ENCODE measurements at places on chromosomes 6 and 20.

DNA sequence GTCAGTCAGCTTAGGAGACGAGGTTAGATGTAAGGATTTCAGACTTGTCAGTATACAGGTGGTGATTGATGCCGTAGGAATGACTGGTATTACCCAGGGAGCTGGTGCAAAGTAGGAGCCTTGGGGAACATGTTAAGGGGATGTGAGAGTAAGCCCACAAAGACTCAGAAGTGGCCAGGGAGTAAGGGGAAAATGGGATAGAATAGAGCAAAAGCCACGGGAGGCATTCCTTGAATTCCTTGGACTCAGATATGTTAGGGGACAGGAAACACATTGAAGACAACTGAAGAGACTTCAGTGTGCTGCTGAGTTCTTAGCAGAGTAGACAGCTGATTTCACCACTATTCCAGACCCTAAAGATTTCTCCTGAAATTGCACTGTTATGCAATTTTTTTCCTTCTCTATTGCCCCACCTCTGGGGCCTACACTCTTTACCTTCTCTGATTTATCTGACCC is 1.2 kb upstream of the ACAT2 start:
- DNase-seq = no peak

- no peak for DNase-seq
Observed at GRCh38 chr6:164151161-164152120, 736.9 kb downstream of the QKI start.

DNA sequence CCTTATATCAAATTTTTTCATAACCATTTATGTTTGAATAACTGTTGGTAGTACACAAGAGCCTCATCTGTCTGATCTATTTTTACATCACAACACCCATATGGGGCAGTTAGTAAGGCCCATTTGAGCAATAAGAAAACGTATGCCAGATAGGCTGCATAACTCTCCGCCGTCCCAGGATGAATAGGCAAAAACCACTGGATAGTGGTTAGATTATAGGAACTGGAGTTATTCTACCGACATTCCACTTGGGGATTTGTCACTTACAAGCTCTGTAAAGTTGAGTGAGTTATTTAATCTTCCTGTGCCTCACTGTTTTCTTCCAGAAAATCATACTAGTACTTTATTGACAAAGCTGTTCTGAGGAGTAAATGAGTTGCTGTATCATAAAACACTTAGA is 881.9 kb downstream of the QKI start:
- DNase-seq = no peak

DNA sequence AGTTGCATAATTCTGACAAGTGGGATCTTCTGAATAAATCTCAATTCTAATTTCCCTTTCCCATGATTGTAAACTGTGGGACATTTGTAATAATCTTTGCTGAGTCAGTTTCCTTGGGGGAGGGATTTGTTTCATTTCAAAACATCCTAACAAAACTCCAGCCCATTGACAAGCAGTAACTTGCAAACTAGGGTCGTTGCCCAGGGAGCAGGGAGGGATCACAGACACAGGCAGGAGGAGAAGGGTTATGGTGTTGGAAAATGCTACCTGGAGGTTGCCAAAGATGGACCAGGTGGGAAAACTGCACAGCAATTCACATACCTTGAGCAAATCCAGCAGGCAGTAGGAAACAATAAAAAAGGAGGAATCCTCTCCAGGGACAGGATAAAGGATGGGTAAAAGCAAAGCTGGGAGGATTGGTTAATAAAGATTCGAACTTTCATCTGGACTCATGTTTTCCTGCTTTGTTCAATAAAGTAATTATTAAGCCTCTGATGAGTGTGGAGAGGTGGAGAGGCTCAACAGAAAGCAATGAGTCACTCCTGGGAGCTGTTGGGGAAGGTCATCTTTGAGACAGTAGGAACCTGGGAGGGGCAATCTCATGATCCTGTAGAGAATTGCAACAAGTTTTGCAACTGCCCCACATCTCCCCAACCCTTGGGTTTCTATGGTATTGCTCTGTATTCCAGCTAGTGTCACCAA is 87.3 kb upstream of the AKIRIN2 start:
- no peak for DNase-seq

DNA sequence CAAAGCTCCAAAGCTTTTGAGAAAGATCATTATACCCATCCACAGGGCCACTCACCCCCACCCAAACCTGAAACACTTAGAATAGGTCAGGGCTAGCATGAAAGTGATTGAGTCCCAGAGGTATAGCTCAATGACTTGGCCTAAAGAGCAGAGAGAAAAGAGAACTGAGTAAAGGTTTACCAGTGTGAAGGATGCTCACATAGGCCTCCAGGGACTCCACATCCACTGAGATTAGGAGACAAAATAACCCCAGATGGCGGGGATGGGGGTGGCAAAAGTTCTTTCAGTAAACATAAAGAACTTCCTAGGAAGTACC is 12.2 kb downstream of the SAYSD1 start:
- DNase-seq = no peak

GRCh38 chr20:22909436-22909835 is 125.7 kb upstream of the SSTR4 start:
- no peak for DNase-seq

- DNase-seq = no peak
Observed at GRCh38 chr20:6630514-6630913, 137.0 kb upstream of the BMP2 start.

- DNase-seq = no peak
Observed at GRCh38 chr6:10960171-10960570, 73.3 kb downstream of the SYCP2L start.

DNA sequence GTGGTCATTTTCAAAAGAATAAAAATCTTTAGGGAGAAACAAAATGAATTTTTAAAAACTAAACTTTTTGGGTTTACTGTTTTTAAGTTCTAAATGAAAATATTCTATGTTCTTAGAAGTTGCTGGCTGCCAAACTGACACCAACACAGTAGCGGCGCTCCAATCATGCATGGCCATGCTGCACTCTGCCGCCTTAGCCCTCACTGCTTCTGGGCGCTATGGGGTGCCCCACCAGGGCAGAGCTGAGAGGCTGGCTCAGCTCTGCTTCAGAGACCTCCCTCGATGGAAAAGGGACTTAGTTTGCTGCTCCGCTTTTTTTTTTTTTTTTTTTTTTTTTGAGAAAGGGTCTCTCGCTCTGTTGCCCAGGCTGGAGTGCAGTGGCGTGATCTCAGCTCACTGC is 20.9 kb downstream of the EZR start:
- DNase-seq = no peak

DNA sequence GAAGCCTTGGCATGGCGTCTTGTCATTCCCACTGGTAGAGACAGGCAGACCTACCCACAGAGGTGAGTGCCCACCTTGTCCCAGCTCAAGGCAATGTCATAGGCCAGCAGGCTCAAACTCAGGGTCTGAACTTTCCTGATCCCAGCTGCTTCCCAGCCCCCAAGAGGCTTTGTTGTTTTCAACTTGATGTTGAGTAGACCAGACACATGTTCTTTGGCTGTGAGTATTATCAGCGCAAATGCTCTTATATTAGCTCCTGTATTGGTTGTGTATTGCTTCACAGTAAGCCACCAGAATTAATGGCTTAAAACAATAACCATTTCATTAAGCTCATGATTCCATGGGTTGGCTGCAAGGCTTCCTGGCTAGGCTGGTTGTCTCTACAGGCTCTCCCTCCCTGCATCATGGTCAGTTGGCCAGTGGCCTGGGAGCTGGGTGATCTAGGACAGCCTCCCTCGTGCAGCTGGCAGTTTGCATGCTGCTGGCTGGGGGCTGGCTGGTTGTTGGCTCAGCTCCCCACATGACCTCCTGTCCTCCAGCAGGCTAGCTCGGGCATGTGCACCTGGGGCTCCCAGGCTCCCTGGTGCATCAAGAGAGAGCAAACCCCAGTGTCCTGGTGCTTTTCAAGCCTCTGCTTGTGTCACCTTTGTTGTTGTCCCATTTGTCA is 21.6 kb downstream of the TOX2 start:
- no peak for DNase-seq

DNA sequence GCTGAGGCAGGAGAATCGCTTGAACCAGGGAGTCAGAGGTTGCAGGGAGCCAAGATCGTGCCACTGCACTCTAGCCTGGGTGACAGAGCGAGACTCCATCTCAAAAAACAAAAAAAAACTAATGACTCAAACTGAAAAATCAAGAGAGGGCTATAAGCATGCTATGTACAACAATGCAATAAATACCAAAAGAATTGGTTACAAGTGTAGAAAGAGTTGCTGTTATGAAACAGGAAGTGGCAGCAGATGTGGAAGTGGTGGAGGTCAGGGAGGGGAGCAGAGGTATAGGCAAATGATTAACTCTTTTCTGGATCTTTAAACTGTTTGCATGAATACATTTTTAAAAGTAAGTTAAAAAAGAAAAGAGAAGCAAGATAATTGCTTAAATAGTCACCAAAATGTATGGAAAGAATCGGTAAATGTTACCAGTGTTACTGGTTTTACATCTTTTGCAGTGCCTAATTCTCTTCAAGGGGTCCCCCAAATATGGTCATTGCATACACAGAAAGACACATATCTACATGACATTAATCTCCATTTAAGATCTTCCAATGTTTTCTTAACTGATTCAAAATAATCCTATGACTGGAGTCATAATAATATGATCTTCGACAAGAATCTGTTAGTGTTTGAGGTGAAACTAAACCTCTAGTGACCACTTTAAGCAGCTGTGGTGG is 15.0 kb downstream of the CALHM6 start:
- no peak for DNase-seq

- DNase-seq = no peak
Observed at GRCh38 chr6:90088009-90088408, 193.7 kb downstream of the GJA10 start.

GRCh38 chr6:143901885-143902750 is 37.8 kb downstream of the ZC2HC1B start:
- no peak for DNase-seq

GRCh38 chr6:10403385-10404106 is 11.3 kb downstream of the TFAP2A start:
- DNase-seq = no peak

DNA sequence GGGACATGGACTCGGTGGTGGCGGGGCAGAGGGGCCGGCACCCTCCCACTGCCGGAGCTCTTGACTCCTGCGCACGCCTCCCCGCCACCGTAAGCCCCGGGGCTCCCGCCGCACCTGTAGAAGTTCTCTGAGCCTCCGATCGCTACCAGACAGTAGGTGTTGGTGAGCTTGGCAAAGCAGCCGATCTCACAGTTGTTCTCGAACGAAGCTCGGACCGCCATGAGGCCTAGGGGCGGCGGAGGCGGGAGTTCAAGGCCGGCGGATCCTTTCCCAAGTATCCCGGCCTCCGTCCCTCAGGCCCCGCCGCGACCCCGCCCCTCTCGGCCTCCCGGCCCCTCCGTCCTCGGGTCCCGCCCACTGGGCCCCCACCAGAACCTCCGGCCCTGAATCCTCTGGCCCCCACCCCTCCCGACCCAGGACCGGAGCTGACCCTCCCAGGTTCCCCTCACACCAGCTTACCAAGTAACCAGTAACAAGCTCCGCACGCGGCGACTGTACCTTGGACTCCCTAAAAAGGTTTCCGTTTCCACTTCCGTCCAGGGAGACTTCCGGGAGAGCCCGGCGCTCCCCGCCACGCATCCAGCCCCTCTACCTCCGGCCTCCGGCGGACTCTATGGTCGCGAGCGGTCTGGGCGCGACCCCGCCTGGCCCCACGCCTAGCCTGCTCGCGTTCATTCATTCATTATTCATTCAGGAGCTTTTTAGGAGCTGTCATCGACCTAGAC is at the start of gene EIF6:
TSS of gene EIF6 (minus strand) at position 506 of the 725 bp plus-strand sequence. CDS start at position 221, 285 bp downstream.
- peak; percentile 71 for DNase-seq

GRCh38 chr6:36297511-36297910 is 27.7 kb downstream of the PNPLA1 start:
- no peak for DNase-seq

- DNase-seq = no peak
Observed at GRCh38 chr6:63573899-63574553, 1.7 kb downstream of the LOC128125822 start.

- no peak for DNase-seq
Observed at GRCh38 chr6:55568808-55569439, 10.1 kb downstream of the HMGCLL1 start.

DNA sequence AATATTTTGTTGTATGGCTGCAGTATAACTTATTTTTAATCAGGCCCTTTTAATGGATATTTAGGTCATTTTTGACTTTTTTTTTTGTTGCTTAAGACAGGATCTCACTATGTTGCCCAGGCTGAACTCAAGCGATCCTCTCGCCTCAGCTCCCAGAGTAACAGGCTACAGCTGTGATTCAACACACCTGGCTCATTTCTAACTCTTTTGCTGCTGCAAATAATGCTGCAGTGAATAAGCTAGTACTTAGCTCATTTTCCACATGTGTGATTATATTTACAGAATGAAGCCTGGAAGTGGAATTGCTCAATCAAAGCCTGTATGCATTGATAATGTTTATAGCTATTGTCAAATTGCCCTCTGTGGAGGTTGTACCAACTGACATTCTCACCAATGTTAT is 1.1 kb downstream of the GTSF1L start:
- no peak for DNase-seq

GRCh38 chr20:50277064-50277415 is 86.4 kb downstream of the CEBPB start:
- DNase-seq = no peak

GRCh38 chr6:41200901-41201763 is at the start of gene TREML2:
Gene TREML2 (minus strand): TSS chr6:41201149. CDS start chr6:41201008, 141 bp downstream.
- no peak for DNase-seq

GRCh38 chr6:36666826-36667591 is 11.5 kb upstream of the CDKN1A start:
- peak; percentile 40 for DNase-seq

GRCh38 chr20:15179381-15179780 is 842.0 kb upstream of the FLRT3 start:
- no peak for DNase-seq

DNA sequence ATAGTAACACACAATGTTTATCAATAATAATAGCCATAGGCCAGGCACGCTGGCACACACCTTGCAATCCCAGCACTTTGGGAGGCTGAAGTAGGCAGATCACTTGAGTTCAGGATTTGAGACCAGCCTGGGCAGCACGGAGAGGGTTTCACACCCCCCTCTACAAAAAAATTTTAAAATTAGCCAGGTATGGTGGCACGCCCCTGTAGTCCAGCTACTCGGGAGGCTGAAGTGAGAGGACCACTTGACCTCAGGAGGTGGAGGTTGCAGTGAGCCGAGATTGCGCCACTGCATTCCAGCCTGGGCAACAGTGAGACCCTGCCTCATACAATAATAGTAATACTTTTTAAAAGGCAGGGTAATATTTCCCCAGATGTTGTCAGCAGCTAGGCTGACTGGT is 7.9 kb upstream of the MAPRE1 start:
- no peak for DNase-seq

GRCh38 chr20:31890646-31891045 is 20.2 kb downstream of the TTLL9 start:
- no peak for DNase-seq

GRCh38 chr6:41622206-41622988 is 15.9 kb upstream of the MDFI start:
- no peak for DNase-seq

DNA sequence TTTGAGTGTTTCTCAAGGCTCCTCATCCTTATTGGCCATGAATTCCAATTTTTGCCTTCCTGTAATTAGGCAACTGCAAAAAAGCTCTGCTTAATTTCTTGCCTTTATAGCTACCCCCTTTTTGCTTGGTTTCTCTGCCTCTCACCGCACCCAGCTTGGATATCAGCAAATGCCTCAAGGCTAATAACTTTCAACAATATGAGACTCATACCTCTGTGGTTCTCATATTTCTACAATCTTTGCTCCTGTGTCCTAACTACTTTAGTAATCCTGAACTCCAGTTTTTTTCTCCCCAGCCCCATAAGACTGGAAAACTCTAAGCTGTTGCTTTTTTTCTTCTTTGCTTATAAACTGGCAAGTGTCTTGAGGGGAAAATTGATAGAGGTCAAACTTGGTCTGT is 88.8 kb downstream of the EYA2 start:
- DNase-seq = no peak

Data from GOT3 (cell line).